Activated T-cell treated with anti-CD3 and anti-CD28 coated beads, Interleukin-2, amount 50 U/mL, for 24 hours (primary cell): ENCODE measurements at places on chromosomes 4 and X.

- DNase-seq = peak; percentile 91
- H3K27me3 ChIP-seq = no peaks in the 10 kb centered on the region
- H3K27ac ChIP-seq = peak overlapping the region; percentile 99
- peak overlapping the region; percentile 98 for H3K4me3 ChIP-seq
- H3K4me1 ChIP-seq = peaks cover 43% of the 10 kb centered on the region
Measured at GRCh38 chr4:473570-474457, 25.1 kb downstream of the ZNF721 start.

DNA sequence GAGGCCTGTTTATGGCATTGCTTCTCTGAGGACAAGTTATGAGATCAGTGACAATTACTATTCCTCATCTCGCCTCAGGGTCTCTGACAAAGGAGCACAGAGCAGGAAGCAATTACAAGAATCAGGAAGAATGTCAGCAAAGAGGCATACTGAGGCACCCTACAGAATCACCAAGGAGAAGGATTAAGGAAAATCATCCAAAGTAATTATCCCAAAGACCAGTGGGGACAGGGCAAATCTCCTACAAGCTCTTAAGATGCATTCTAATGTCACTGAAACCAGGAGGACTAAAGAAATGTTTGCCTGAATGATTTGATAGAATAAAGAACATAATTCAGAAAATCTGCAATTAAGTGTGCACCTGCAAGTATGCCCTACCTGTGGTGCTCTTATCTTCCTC, 206.2 kb downstream of the RCHY1 start:
- no peak overlapping the region for H3K4me3 ChIP-seq
- H3K4me1 ChIP-seq = no peaks in the 10 kb centered on the region
- H3K27ac ChIP-seq = no peak overlapping the region
- DNase-seq = no peak
- H3K27me3 ChIP-seq = no peaks in the 10 kb centered on the region
- H3K36me3 ChIP-seq = no peaks in the 10 kb centered on the region

GRCh38 chr4:72473434-72473900, 95.6 kb downstream of the ADAMTS3 start:
- DNase-seq = no peak
- H3K4me3 ChIP-seq = no peak overlapping the region
- no peaks in the 10 kb centered on the region for H3K36me3 ChIP-seq

DNA sequence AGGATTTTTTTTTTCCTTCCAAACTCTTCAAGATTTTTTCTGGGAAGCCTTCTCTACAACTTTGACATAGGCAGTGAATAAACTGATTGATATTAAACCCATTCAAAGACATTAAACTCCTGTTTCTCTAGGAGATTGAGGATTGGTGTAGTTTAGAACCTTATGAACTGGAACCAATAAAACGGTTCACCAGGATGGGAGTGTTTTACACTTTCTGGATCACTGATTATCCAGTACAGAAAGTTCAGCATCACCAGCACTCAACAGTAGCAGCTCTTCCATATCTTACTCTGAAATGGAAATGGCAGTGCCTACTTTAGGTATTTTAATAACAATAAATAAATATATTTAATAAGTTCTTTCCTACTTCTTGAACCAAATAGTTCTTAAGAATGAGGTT, 76.7 kb downstream of the BMPR1B start:
- H3K4me1 ChIP-seq = no peaks in the 10 kb centered on the region
- H3K27me3 ChIP-seq = no peaks in the 10 kb centered on the region
- no peak overlapping the region for H3K27ac ChIP-seq
- DNase-seq = no peak
- no peaks in the 10 kb centered on the region for H3K36me3 ChIP-seq

GRCh38 chr4:79048878-79049277, 109.6 kb upstream of the PAQR3 start:
- DNase-seq = no peak
- H3K36me3 ChIP-seq = no peaks in the 10 kb centered on the region
- H3K27me3 ChIP-seq = no peaks in the 10 kb centered on the region

GRCh38 chrX:9816084-9816700, 30.0 kb downstream of the SHROOM2 start:
- peaks cover 32% of the 10 kb centered on the region for H3K27me3 ChIP-seq
- H3K4me1 ChIP-seq = no peaks in the 10 kb centered on the region
- no peaks in the 10 kb centered on the region for H3K36me3 ChIP-seq

DNA sequence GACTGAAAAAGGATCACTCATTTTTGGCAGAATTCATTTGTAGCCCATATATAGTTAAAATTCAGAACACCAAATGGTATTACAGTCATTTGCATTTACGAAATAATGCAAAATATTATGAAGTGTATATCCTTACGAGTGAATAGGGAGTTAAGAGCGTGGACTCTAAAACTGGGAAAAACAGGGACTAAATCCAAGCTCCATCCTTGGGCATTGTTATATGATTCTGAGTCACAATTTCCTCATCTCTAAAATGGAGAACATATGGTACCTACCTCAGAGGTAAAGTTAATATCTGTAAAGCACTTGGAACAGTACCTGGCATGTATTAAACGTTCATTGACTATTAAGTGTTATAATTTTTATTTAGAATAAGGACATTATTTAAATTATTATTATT, 106.3 kb downstream of the ZAR1 start:
- H3K4me3 ChIP-seq = no peak overlapping the region
- no peak overlapping the region for H3K27ac ChIP-seq
- H3K4me1 ChIP-seq = peaks cover 5% of the 10 kb centered on the region
- H3K36me3 ChIP-seq = peaks cover 67% of the 10 kb centered on the region
- H3K27me3 ChIP-seq = no peaks in the 10 kb centered on the region

DNA sequence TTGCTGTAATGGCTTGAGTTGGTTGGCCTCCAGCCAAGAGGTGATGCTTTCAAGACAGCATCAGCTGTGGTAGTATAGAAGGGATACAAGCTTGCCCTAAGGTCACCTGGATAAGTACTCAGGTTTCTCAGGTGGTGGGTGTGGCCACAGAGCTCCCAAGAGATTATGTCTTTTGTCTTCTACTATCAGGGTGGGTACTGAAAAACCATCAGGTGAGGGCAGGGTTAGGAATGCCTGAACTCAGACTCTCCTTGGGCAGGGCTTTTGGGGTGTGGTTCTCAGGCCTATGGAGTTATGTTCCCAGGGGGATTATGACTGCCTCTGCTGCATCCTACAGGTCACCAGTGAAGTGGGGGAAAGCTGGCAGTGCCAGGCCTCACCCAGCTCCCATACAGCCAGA, 654.6 kb upstream of the GALNT7 start:
- DNase-seq = no peak
- no peak overlapping the region for H3K27ac ChIP-seq
- no peak overlapping the region for H3K4me3 ChIP-seq
- no peaks in the 10 kb centered on the region for H3K36me3 ChIP-seq
- H3K27me3 ChIP-seq = no peaks in the 10 kb centered on the region

GRCh38 chr4:6608758-6609414, 31.6 kb upstream of the MRFAP1 start:
- H3K27me3 ChIP-seq = no peaks in the 10 kb centered on the region
- peaks cover 17% of the 10 kb centered on the region for H3K4me1 ChIP-seq
- no peak overlapping the region for H3K4me3 ChIP-seq
- DNase-seq = peak; percentile 34

- H3K36me3 ChIP-seq = no peaks in the 10 kb centered on the region
- H3K27me3 ChIP-seq = no peaks in the 10 kb centered on the region
- no peak for DNase-seq
- no peaks in the 10 kb centered on the region for H3K4me1 ChIP-seq
- H3K27ac ChIP-seq = no peak overlapping the region
- H3K4me3 ChIP-seq = no peak overlapping the region
Measured at GRCh38 chr4:111274060-111274459, 651.2 kb upstream of the PITX2 start.

- H3K4me1 ChIP-seq = peaks cover 33% of the 10 kb centered on the region
- H3K4me3 ChIP-seq = no peak overlapping the region
- peaks cover 62% of the 10 kb centered on the region for H3K36me3 ChIP-seq
- no peak overlapping the region for H3K27ac ChIP-seq
Measured at GRCh38 chr4:102862016-102862415, 6.8 kb upstream of the CISD2 start.

DNA sequence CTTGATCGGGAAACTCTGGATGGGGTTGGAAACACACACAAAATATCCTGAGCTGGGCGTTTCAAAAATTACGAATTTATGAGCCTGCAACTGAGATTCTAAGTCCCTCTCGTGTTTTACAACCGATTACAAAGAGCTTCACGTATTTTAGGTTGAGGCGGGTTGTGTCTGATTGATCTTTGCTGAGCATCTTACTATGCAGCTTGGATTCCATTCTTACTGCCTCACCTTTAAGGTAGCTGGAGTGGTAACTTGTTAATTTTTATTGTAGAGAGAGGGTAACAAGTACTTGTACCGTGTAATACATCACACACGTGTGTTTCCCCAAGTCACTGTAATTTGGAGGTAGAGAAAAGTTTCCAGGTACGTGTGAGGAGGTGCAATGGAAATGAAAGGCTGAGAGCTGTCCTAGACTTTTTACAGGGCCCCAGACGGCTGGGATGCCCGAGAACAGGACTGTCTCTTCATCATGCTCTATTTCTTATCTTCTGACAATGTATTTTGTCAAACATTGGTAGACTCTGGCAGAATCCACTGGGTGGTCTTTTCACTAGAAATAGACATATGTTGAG, 97.8 kb upstream of the TENM3 start:
- no peaks in the 10 kb centered on the region for H3K36me3 ChIP-seq
- no peak for DNase-seq
- peaks cover 17% of the 10 kb centered on the region for H3K4me1 ChIP-seq

GRCh38 chr4:88033309-88033708, 25.9 kb downstream of the PKD2 start:
- no peak overlapping the region for H3K4me3 ChIP-seq
- H3K27me3 ChIP-seq = no peaks in the 10 kb centered on the region
- peaks cover 8% of the 10 kb centered on the region for H3K4me1 ChIP-seq
- peaks cover 36% of the 10 kb centered on the region for H3K36me3 ChIP-seq
- DNase-seq = no peak

DNA sequence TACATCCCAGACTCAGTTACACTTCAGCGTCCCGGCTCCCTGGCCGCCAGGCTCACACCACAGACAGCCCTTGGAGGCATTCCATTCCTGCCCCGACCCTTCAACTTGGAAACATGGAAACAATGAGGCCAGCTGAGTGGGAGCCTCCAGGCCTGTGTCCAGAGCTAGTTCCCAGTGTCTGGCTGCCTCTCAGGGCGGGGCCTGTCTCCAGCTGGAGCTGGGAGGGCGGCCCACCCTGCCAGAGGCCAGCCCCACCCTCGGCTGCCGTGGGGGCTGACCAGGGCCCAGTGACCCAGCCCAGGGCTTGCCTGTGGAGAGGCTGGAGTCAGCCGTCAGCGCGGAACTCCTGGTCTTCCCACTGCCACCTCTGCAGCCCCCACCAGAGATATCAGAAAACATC, 37.4 kb upstream of the SPON2 start:
- no peak overlapping the region for H3K4me3 ChIP-seq
- H3K27ac ChIP-seq = no peak overlapping the region

DNA sequence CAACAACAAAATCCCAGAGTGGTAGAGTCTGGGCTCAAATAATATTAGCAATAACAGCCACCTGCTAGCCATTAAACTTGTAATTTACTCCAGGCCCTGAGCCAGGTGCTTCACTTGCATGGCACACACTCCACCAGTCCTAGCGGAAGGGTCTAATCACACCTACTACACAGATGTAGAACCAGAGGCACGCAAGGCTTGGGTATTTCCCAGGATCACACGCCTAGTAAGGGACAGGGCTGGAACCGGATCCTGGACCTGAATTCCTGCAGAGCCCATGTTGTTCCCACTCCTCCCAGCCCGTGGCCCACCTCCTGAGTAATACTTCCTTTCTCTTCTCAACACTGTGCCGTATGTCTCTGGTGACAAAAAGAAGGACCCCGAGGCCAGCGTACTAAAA, 5.7 kb downstream of the MAGEA1 start:
- no peak overlapping the region for H3K27ac ChIP-seq
- no peaks in the 10 kb centered on the region for H3K36me3 ChIP-seq
- no peaks in the 10 kb centered on the region for H3K4me1 ChIP-seq
- peaks cover 55% of the 10 kb centered on the region for H3K27me3 ChIP-seq
- H3K4me3 ChIP-seq = no peak overlapping the region
- DNase-seq = no peak

- no peaks in the 10 kb centered on the region for H3K36me3 ChIP-seq
- peaks cover 56% of the 10 kb centered on the region for H3K27me3 ChIP-seq
- H3K27ac ChIP-seq = no peak overlapping the region
Measured at GRCh38 chrX:50615570-50616158, 145.0 kb upstream of the DGKK start.

DNA sequence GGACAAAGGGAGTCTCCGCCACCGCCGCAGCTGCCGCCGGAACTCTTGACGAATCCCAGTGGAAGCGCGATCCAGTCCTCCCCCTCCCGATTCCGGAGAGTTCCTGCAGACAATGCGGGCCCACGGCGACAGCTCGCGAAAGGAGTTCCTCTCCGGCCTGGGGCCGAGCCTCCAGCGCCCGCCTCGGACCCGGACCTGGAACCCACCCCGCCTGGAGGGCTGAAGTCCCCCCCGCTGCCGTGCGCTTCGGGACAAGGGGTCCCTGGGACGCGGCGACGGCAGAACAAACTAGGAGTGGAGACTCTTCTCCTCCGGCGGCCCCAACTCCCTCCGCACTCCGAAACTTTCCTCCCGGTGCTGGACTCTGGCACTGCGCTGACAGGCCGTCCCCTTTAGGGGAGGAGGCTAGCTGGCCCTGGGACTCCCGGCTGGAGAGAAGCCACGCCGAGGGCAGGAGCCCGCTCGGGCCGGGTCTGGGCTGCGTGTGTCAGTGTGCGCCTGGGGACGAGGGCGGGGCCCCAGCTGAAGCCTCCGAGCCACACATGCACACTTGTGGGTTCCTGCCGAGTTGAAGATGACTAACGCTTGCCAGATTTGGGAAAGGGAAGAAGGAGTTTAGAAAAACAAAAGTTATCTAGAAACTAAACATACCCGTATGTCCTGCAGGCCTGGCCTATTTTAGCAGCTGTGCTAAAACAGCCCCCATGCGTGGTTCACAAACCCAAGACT, at the start of gene ANTXR2:
ANTXR2 (minus strand) TSS at position 486 of the 729 bp plus-strand sequence. CDS start 669 bp downstream, outside the sequence.
- peak; percentile 75 for DNase-seq
- peaks cover 81% of the 10 kb centered on the region for H3K4me1 ChIP-seq
- H3K36me3 ChIP-seq = peaks cover 17% of the 10 kb centered on the region
- H3K4me3 ChIP-seq = peak within 1 kb of the TSS; percentile 88

- H3K4me1 ChIP-seq = peaks cover 43% of the 10 kb centered on the region
- DNase-seq = no peak
- H3K4me3 ChIP-seq = no peak overlapping the region
- H3K27ac ChIP-seq = no peak overlapping the region
- peaks cover 36% of the 10 kb centered on the region for H3K36me3 ChIP-seq
Measured at GRCh38 chr4:40070387-40070786, 13.7 kb downstream of the N4BP2 start.

GRCh38 chr4:12186526-12186925, 757.8 kb upstream of the HS3ST1 start:
- H3K27me3 ChIP-seq = no peaks in the 10 kb centered on the region
- H3K27ac ChIP-seq = no peak overlapping the region
- DNase-seq = no peak
- no peaks in the 10 kb centered on the region for H3K36me3 ChIP-seq

GRCh38 chrX:143437439-143437838, 79.8 kb downstream of the SPANXN3 start:
- peaks cover 9% of the 10 kb centered on the region for H3K27me3 ChIP-seq
- H3K36me3 ChIP-seq = no peaks in the 10 kb centered on the region
- H3K4me1 ChIP-seq = no peaks in the 10 kb centered on the region
- no peak for DNase-seq
- no peak overlapping the region for H3K4me3 ChIP-seq
